ENCODE measurements at places on chromosomes 2 and 18.

DNA sequence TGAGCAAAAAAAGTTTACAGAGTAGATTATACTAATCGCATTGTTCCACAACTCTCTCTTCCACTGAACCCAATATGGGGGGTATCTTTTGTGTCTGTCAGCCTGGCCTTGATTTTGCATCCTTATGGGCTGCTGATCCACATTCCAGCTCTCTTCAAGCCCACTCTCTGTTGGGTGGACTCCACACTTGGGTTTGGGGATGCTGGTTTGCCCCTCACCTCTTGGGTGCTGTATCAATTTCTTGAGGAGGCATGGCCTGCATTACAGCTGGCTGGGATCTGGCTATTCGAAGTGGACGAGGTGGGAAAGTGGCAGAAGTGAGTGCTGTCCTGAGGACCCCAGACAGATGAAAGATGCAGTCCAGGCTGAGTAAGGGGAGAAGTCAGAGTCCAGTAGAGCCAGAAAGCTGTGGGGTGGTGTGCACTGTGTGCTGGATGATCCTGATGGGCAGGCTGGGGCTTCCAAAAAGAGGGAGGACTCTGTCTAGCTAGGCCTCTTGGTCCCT, 141.4 kb downstream of the CAPN13 start:
- no peak for DNase-seq

GRCh38 chr2:170605862-170606261, 109.3 kb upstream of the SP5 start:
- no peak for DNase-seq

DNA sequence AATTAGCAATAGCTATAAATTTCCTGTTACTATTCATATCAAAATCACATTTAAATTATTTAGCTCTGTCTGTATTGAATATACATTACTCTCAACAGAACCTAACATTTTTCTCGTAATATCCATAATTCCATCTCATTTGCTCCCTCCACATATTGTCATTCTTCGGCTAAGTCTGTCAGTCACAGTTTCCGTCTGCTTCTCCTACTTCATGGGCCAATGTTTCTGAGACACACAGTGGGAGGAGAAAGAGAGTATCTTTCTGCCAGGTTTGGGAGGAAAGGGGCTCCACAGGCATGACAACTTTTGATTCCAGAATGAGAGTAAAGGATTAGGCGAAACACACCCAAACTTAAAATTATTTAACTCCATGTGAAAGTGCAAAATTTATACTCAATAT, 273.1 kb upstream of the SMIM21 start:
- DNase-seq = no peak

DNA sequence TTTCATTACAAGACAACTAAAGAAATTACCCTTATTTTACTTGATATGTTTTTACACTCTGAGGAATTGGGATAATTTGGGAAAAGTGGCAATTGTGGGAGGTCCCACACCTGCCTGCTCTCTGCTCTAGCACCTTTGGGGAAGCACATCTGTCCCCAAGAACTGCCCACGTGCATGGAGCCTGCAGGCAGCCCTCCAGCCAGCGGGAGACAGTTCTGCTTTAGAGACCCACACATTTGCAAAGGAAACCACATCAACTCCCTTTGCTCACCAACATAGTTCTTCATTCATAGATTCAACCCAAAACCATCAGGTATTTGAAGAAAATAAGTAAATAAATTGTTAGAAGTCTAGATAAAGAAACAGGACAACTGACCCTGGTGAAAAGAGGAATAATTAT, 239.9 kb upstream of the ID2 start:
- DNase-seq = no peak

DNA sequence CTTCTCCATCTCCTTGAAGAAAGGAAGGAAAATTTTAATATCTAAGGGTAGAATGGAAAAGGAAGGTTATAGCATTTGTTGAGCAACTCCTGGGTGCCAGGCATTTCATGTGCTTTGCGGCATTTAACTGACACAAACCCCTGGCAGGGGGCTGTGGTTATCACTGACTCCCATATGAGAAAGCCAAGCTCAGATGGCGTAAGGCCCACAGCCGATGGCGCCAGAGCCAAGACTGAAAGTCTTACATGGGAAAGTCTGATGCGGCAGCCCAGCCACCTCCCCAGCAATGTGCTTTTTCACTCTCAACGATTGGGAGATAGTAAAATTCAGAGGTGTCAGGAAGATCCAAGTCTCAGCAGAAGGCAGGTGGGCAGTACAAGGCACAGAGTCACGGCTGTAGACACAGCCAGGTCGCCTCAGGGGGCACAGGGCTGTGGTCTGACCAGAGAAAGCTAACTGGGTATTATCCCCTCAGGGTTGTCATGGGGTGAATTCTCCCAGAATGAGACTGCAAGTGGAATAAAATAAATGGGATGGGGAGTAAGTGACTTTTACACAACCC, 324.2 kb upstream of the NCKAP5 start:
- no peak for DNase-seq

GRCh38 chr2:129388870-129389269, 590.6 kb upstream of the RAB6C start:
- DNase-seq = no peak

- no peak for DNase-seq
Observed at GRCh38 chr2:24410976-24411375, 50.6 kb upstream of the ITSN2 start.

- no peak for DNase-seq
Observed at GRCh38 chr2:53630026-53630606, 137.5 kb upstream of the CHAC2 start.

- DNase-seq = no peak
Observed at GRCh38 chr2:204662956-204663355, 117.7 kb downstream of the PARD3B start.

- no peak for DNase-seq
Observed at GRCh38 chr2:137048455-137048854, 283.1 kb downstream of the THSD7B start.

DNA sequence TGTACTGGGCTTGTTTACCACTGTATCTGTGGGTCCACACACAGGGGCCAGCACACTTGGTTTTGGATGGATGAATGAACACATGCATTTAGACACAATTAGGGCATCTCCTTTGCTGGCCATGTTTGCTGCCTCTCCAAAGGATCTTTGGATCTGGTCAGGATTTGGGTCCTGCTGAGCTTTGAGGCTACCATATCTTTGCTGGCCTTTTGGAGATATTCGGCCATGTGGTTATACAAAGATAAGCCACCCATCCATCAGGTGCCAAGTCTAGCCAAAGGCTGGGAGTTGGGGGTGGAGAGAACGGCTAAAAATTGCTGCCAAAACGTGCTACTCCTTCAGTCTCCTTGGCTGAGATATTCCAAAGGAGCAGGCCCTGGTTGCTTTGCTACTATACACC, 18.2 kb upstream of the FZD7 start:
- no peak for DNase-seq

GRCh38 chr18:56196495-56197225, 441.7 kb downstream of the TXNL1 start:
- DNase-seq = no peak

DNA sequence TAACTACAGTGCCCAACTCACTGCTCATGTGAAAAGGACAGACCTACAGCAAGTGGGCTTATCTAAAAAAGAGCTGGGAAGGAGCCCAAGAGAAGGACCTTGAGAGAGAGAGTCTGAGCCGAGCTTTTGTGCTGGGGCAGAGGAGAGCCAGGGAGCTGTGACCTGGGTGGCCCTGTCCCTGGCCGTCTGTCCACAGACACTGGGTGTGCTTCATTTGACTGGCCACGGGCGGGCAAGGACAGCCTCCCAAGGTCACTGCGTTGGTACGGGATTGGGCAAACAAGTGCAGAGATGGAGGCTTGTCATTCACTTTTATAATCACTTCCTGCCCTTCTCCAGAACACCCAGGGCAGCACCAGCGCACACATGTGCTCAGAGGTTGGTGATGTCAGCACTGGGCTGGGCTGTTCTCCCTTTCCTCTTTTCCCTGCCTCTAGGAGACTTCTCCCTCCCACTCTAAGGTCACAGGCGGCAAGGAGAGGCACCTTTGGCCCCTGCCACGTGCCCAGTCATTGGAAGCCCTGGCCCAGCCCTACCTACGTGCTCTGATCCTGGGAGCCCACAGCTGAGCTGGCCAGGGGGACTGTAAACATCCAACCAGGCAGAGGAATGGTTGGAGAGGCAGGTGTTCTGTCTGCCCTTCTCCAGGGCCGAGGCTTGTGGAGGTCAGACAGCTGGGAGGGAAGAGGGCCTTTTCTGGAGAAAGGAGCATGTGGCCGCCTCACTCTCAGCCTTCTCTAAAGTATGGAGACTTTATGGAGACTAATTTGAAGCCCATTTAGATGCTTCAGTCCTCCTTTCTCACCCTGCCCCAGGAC, 6.4 kb upstream of the PSD4 start:
- no peak for DNase-seq

- DNase-seq = no peak
Observed at GRCh38 chr18:11114653-11115052, 34.7 kb downstream of the PIEZO2 start.

- DNase-seq = no peak
Observed at GRCh38 chr2:241892299-241893137, 23.0 kb downstream of the RTP5 start.

DNA sequence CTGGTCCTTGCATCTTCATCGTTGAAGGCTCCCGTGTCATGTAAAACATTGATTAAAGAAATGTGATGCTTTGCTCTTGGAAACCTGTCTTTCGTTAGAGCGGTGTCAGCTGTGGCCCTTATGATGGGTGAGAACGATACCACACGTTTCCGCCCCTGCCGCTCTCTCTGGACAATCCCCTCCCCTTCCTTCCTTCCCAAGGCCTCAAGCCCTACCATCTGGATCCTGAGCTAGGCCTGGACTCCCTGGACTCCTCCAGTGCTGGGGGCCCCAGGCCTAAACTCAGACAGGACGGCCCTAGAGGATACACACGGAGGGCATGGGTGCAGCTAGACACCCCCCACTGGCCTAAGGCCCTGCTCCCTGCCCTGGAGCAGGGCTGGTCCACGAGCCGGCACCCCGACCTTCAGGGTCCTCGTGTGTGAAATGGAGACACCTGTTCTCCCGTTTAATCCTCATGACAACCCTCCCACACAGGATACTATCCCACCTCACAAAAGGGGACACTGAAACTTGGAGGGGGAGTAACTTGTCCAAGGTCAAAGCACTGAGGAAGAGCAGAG, 13.2 kb downstream of the BIN1 start:
- no peak for DNase-seq

DNA sequence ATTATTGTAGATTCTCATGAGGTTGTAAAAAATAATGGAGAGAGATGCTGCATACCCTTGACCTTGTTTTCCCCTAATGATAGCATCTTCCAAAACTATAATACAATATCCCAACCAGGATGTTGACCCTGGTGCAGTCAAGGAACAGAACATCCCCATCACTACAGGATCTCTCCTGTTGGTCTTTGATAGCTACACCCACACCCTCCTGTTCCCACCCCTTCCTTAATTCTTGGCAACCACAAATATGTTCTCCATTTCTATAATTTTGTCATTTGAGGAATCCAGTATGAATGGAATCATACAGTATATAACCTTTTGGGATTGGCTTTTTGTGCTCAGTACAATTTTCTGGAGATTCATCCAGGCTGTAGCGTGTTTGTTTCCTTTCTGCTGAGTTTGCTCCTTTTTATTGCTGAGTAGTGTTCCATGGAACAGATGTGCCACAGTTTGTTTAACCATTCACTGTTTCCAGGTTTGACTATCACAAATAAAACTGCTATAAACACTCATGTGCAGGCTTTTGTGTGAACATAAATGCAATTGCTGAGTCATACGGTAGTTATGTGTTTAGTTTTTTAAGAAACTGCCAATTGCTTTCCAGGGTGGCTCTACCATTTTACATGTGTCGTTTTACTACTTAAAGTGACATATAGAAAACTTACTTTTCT, 22.2 kb downstream of the MCFD2 start:
- no peak for DNase-seq

DNA sequence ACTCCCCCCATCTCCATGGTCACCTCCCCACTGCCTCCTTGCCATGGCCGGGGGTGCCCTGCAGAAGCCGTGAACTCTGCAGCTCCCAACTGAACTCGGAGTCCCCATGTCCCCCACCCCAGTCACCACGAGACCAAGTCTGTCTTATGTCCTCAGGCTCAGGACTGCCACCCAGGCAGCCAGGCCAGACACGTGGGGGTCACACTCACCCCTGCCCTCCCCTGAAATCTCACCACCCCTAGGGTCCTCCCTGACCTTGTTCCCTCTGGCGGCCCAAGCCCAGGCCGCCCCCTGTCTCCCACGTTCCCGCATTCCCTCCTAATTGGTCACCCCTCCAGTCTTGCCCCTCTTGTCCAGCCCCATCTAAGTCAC, 11.0 kb downstream of the AQP12A start:
- DNase-seq = no peak

DNA sequence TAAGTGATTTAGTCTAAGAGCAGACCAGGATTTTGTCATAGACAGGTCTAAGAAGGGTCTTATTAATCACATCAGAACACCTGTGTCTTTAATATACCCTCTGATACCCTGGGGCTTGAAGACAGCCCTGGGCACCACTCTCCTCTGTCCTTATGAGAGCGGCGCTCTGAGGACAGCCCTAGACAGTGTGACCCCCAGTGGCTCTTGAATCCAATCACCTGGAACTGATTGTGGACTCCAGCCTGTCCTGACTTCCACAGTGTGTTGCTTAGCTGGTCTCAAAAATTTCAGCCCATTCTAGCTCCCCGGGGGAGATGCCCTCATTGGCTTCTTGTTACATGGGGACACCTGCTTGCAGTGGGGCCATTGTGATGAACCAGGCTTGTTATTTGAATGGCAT, 195.8 kb upstream of the SMAD2 start:
- DNase-seq = no peak

DNA sequence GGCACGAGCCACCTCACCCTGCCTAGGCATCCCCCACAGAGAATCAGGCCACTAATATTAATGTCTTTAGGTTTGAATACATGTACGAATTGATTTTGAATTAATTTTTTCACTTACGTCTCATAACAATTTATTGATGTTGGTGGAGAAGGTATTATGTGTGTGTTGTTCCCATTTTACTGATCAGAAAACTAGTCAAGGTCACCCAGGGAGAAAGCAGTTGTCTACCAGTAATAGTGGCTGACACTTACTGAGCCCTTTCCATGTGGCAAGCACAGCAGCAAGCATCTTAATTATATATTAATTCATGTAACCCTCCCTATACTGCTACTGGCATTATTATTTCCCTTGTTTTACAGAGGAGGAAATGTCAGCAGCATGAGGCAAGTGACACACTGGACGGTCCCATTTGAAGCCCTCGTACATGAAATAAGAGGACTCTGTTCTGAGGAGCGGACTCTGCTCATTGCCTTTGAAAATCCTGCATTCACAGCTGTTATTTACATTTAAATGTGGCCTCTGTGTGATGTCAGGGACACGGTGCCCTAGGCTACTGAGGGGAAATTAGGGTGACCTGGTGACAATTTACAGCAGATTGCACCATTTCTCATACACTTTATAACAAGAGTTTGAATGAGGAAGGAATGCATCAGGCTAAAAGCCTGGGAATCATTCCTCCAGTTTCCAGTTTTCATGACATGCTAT, 30.9 kb upstream of the KCNE4 start:
- DNase-seq = no peak

DNA sequence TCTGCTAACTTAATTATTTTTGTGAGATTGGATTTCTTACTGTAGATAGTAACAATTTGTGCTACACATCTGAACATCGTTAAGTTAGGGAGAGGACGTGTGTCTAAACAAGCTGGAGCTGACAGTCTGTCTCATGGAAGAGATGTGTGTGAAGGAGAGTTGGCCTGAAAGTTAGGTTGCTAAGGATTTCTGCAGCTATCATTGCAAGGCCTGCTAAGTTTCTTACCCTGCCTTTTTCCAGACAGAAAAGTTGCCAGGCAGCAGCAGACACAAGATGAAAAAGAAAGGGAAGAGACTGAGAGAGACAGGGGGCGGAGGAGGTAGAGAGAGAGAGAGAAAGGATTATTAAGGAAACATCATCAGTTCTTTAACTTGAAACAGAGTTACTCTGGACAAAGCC, 4.1 kb upstream of the LRP1B start:
- DNase-seq = no peak

All from fibroblast of gingiva (primary cell).